HuH-7 (cell line): ENCODE measurements at places on chromosomes 3 and 15.

DNA sequence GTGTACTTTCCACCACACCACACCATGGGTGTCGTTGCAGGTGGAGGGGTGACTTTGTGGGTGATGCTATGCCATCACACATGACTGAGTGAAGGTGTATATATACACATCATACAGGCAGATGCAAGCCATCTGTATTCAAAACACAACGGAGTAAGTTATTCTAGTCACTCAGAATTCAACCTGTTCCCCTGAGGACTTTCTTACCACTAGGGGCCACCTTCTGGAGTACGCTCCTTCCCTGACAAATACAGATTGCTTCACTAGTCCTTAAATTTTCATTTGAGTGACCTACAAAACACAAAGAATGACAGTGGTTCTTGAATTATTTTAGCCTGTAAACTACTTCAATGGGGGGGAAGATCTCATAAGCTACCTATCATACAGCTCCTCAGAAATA is 52.8 kb upstream of the NTRK3 start:
- DNase-seq: no peak

DNA sequence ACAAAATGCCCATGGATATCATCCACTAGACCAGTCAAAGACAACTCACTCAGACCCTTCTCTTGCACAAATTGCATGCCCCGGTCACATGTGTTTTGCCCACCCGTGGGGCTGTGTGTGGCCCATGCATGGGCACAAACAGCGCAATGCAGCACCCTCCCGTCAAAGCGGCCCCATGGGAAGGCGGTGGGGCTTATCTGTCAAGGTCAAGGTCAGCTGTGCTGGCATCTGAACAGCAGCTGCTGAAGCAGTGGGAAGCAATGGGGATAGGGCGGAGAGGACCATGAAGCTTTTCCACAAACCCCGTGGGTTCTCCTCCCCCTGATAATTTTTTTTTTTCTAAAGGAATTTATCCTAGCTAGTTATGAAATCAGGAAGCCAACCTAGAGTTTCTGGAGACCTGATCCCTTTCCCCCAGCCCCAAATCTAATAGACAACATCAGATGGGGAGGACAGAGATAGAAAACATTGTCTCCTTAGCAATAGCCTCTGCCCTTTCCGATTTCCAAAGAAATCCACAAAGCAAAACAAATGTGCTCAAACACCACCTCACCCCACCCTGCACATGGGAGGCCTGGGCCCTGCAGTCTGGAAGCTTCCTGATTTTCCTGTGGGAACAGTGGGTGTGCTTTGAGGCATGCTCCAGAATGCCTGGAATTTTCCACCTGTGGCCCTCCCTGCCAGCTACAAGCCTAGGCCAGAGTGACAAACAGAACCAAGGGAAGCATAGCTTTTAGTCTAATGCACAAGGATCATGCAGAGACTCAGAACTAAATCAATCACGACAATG is 84.4 kb downstream of the BDH1 start:
- DNase-seq: no peak

DNA sequence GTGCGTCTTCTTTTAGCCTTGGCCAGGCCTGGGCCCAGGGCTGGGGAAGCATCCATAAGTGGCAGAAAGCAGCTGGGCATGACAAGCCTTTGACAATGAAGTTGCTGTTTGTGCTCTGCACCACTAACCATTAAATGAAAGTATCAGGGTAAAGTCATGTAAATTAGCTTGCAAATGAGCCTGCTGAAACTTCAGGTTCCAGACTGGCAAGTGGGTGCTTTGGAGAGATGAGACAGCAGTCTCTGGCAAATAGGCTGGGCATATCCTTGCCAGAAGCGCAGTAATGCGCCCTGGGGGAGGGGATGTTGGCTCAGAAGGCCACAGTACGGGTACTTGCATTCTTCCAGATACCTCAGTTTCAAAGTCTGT is 40.7 kb downstream of the RAB6B start:
- DNase-seq: no peak

DNA sequence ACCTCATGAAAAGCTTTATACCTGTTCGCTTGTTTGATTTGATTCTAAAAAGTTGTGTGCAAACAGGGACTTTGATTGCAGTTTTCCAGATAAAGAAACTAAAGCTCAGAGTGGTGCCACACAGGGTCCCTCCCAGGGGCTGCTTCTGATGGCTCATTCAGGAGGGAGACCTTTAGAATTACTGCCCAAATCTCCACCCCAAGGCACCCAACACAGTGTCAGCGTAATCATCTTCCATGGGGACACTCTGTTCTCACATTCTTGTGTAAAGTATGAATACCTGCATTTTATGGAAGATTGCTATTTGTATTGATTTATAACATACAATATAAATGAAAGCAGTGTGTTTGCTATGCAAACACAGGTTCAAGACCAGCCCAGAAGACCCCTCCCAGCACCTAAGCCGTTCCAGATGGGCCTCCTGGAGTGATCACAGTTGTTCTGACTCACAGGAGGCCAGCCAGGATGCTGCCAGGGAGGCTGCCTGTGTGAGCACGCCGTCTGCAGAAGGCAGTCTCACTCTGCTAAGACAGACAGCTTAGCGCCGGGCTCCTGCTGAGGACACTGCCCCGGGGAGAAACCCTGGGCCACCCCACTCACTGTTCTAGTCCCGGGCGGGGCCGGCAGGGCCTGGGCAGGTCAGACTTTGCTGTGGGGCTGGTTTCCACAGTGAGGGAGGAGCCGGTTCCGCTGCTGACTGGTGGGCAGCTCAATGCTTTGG is 185.6 kb downstream of the FAM43A start:
- DNase-seq: peak; percentile 35

GRCh38 chr15:70792171-70792573 is 28.8 kb upstream of the UACA start:
- no peak for DNase-seq

- DNase-seq: no peak
These were observed 394.1 kb upstream of the TBL1XR1 start for GRCh38 chr3:177591379-177591778.

GRCh38 chr3:39637807-39638206 is 170.3 kb downstream of the MOBP start:
- no peak for DNase-seq

DNA sequence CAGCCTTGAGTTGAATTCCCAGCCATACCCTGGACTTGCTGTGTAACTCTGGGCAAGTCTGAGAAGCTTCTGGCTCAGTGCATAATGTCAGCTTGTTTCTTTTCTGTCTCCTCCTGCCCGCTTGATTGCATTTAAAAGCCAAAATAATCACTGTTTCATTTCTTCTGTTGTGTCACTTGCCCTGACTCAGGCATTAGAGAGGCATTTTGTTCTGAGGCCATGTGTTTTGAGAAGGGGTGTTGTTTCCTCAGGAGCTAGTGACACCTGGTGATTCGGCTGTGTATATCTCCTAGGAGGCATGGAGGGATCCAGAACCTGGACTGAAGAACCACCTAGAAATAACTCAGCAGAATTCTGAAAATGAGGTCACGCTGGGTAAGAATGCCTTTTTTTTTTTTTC is 16.0 kb downstream of the WDR73 start:
- DNase-seq: peak; percentile 72

DNA sequence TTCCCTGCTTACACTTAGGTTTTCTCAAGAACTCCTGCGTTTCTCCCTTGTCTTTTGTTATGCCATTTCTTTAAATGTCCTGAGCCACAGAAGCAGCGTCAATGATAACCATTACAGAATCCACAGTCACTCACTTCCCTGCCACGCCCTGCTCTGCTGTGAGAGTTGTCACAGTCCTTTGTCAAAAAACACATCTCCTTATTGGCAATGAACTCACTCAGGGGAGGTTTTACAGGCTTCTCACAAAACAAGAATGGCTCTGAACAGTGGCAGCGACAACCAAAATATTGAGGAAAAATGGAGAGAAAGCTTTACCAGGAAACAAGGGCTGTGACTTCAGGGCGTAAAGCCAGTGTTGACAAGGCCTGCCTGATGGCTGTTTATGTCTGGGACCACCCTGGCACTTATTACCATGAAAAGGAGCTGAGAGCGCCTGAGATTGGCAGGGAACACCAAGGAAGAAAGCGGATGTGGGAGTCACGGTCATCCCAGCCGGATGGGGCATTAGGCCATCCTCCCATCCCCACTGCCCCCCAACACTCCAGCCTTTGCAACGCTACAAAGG is 111.5 kb downstream of the ADAMTS9 start:
- no peak for DNase-seq

DNA sequence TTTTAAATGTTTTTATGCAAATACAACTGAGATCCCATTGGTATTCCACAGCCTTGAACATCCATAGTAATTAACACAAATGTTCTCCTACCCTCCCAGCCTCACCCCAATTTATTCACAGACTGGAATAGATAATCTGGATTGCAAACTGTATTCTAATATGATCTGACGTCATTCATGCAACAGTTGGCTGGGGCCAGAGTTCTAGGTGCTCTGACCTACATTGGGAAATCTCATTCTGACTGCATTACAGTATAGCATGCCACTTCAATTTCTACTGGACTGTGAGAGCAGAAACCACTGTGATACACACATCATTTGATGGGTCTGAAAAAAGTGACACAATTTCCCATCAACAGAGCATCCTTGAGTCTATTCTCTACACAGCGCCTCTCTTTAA is 403.1 kb downstream of the MAGI1 start:
- no peak for DNase-seq

DNA sequence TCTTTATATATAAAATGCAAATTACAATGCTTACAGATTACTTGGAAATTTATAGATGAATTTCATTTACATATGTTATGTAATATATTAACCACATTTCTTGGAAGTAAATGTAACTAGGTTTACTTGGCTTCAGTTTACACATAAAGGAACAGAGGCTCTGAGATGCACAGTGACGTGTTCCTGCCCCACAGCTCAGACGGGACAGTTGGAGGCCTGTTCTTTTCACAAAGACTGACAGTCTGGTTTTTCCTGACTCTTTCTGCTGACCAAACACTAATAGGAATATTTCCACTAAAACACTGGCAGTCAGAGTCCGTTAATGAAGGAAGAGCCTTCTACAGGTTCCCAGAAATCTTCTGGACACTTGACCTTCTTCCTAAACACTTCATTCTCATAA is 336.1 kb downstream of the MFSD1 start:
- no peak for DNase-seq

DNA sequence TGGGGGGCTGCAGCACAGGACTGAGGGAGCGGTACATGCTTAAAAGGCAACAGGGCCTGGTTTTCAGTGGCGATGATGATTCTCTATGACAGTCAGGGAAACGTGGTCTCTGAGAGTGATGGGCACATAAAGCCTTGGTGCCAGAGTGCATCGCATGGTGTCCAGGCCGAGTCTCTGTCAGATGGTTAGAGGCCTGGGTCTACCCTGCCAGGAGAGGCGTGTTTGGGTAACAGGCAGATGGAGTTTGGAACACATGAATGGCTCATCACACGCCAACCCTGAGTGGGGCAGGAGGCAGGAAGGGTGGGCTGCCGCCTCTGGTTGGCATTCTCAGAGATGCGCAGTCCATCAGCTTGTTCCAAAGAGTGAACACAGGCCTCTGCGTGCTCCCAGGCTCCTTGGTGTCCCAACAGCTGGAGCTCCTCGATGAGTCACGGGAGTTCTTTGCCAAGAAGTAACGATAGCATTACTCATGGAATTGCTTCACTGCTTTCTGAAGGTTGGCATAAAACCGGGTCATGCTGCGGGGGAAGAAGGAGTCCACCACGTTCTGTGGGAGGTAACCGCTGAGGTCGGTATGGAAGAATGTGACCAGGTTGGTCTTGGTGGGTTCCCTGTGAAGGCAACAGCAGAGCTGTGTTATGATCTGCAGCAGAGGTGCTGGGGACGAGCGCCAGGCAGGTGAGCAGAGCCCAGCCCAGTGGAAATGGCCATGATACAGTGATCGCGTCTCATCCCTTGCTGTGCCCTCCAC is 11.0 kb downstream of the STARD5 start:
- no peak for DNase-seq

GRCh38 chr3:139519998-139520737 is 19.4 kb downstream of the RBP1 start:
- peak; percentile 57 for DNase-seq

DNA sequence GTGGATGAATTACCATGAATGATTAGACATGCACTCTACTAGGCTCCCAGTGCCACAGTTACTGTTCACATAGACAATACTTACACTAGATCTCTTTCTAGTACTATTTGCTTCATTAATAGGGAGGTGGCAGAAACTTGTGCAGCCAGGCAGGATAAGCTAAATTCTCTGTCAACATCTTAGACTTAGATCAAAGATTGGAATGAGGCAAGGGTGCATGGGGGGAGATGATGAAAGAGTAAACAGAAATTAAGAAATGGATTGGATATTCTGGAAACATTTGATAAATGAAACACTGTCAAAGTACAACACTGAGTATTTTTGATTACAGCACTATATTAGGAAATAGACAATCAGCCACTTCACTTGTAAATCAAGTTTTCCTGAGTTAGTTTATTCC is 205.4 kb upstream of the TBC1D5 start:
- DNase-seq: no peak

DNA sequence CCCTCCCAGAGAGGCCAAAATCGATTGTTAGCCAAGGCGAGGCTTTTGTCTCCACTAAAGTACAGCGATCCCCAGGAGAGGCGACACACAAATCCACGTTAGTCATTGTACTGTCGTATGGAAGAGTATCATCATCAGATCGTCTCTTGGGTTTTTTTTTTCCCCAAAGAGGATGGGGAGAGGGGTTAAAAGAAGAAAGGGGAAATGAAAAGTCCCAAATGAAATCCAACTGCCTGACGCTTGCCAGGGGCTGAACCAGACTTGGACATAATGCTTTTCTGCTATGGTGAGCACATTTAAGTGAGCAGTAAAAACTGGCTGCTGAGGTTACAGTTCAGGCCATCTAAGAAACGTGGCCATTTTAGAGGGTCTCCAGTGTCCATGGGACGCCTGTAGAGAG is 37.9 kb upstream of the CTSH start:
- DNase-seq: no peak

DNA sequence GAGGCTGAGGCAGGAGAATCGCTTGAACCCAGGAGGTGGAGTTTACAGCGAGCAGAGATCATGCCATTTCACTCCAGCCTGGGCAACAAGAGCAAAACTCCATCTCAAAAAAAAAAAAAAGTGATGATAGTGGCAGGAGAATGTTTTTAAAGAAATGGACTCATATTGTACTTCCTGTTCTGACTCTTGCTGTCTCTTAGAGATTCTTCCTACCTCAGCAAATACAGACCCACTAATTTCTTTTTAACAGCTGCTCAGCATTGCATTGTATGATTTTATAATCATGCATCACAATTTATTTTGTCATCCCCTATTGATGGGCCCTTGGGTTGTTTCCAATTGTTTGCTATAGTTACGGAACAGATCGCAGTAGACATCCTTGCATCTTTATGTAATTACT is 8.8 kb upstream of the ANKDD1A start:
- no peak for DNase-seq

GRCh38 chr3:124277144-124277890 is 285.4 kb upstream of the ROPN1 start:
- no peak for DNase-seq

- no peak for DNase-seq
These were observed 11.4 kb upstream of the SNRPA1 start for GRCh38 chr15:101306341-101307047.

- no peak for DNase-seq
These were observed 1368.9 kb downstream of the OTOL1 start for GRCh38 chr3:162865466-162865865.

GRCh38 chr3:123520656-123521055 is 64.2 kb downstream of the HACD2 start:
- DNase-seq: no peak

- peak; percentile 13 for DNase-seq
These were observed 203.7 kb downstream of the SLC9A9 start for GRCh38 chr3:143644370-143645089.
